ENCODE measurements at places on chromosomes 13 and 19.

GRCh38 chr13:82688400-82688994 is 1193.8 kb downstream of the SLITRK1 start:
- DNase-seq = no peak

- DNase-seq = no peak
Observed at GRCh38 chr13:106683918-106684317, 116.0 kb upstream of the ARGLU1 start.

- no peak for DNase-seq
Observed at GRCh38 chr13:79171141-79172061, 234.7 kb downstream of the RBM26 start.

DNA sequence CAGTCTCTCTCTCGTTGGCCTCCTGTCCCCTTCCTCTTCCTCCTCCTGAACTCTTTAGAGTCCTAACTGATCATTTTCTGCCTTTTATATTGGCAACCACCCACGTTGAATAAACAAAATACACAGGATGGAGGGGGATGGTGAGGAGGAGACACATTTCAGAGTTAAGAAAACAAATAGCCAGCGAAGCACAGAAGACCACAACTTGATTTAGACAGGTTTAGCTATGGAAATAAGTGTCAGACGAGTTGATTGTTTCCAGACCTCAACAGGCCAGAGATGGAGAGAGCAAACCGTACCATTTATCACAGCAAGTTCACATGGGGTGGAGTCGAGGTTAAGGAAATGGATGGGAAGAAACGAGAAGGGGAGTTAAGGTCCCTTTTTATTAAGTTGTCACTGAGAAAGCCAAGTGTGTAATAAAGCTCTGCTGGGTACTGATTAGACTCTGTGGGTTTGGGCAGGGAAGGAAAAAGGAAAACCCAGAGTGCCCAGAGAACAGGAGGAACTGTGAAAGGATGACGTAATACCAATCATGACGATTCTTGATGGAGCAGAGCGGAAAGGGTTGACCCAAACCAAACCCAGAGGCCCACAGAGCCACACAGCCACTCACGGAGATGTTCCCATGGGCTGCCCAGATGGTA is 11.1 kb upstream of the SERP2 start:
- no peak for DNase-seq

GRCh38 chr13:114096811-114097211 is 35.6 kb downstream of the RASA3 start:
- DNase-seq = no peak

GRCh38 chr13:70430256-70430655 is 322.0 kb upstream of the KLHL1 start:
- no peak for DNase-seq

DNA sequence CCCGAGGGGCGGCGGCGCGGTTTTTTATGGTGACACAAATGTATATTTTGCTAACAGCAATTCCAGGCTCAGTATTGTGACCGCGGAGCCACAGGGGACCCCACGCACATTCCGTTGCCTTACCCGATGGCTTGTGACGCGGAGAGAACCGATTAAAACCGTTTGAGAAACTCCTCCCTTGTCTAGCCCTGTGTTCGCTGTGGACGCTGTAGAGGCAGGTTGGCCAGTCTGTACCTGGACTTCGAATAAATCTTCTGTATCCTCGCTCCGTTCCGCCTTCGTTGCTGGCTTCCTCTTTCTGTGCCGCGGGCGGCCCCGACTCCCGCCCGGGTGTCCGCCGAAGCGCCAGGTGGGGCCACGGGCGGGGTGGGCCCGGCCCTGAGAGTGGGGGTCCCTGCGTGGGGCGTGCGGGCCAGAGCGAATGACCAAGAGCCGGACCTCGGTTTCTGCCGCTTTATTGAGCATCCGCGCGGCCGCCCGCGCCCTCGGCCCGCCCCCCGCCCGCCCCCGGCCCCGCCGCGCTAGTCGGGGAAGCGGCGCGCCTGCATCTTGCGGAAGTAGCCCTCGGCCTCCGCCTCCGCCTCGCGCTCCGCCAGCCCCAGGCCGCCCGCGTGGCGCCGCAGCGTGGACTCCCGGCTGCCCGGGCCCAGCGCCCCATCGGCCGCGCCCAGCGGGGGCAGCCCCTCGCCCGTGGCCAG is 9.6 kb downstream of the PLPPR3 start:
- DNase-seq = no peak
